ENCODE measurements at places on chromosomes 5 and 9.

GRCh38 chr5:174459832-174460448, 264.4 kb upstream of the MSX2 start:
- peak; percentile 34 for DNase-seq

- DNase-seq, result no peak
Measured at GRCh38 chr9:13532407-13532806, 252.9 kb upstream of the MPDZ start.

GRCh38 chr5:125829349-125829748, 593.9 kb upstream of the GRAMD2B start:
- no peak for DNase-seq

DNA sequence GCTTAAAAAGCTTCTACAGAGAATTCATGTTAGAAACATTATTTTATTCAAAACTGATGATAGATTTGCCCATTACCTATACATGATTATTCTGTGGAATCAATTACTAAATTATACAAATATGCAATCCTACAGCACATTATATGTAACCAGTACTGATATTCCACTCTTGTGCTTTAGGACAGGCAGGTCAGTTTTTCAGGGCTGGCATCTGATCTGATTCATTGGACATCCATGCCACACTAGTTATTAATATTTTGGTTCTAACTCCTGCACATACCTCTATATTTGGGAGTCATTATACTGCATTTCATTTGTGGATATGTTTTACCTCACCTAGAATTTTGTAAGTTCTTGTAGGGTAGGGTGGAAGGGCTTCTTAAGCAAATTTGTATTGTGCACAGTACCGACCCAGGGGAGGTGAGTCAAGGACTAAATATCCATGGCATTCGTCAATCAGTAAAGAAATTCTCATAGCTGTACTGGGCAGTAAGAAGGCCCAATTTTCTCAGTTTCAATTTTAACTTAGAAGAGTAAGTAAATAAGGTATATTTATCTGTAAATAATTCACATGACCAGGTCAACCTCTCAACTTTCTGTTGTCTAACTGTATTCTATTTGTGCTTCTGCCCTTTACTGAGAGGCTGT, 33.5 kb downstream of the ELOVL7 start:
- no peak for DNase-seq

DNA sequence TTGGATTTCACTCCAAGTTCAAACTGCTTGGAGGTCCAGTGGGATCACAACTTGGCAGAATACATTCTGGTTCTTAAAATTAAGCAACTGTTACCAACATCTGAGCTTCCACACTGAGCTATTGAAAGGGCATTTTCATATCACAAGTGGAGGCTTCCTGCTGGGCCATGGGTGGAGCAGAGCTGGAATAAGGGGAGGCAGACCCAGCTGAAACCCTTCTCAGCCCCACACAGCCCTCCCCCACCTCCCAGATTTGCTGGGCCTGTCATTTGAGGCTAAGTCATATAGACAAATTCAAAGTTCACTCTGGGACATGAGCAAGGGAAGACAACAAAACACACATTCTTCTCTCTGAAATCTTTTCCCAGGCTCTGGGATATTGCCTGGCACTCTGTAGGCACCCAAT, 79.9 kb downstream of the ACTL7B start:
- no peak for DNase-seq

DNA sequence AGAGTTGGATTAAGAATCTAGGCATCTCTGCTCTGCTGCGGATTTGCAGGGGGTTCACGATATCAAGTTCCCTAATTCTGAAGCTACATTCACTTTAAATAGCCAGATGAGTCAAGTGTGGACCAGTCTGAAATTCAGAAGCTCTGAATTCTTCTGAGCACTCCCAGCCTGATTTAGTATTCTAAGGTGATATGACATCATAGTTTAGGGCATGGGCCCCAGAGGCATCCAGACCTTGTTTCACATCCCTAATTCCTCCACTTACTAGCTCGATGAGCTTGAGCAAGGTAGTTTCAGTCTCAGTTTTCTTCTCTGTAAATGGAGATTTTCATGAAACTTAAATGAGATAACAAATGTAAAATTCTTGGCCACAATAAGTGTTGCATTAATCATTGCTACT, 65.2 kb downstream of the TMEM167A start:
- no peak for DNase-seq

- DNase-seq, result no peak
Measured at GRCh38 chr5:90560771-90561170, 2.2 kb downstream of the ADGRV1 start.

DNA sequence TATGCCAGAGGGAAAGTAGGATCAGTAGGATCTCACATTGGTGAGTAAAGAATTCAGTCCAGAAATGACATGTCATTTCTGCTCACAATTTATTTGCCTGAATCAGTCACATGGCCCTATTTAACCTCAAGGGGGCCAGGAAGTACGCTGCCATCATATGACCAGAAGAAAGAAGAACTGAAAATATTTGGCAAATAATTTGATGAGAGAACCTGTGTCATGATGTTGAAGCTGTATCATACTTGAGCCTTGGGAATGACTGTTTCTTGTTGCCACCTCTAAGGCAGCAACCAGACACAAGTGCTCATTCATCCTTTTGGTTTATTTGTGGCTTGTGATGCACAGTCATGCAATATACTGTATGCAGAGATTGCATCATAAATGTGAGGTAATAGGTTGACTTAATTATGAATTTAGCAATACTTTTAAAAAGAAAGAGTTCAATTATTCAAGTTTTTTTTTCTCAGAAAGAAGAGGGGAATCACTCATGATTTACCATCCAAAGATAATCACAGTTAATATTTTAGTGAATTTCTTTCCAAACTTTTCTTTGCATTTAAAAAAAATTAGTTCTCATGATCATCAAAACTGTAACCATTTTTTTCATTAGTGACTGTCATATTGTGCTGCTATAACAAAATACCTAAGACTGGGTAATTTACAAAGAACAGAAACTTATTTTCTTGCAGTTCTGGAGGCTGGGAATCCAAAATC, 8.2 kb upstream of the ZFYVE16 start:
- peak; percentile 72 for DNase-seq

DNA sequence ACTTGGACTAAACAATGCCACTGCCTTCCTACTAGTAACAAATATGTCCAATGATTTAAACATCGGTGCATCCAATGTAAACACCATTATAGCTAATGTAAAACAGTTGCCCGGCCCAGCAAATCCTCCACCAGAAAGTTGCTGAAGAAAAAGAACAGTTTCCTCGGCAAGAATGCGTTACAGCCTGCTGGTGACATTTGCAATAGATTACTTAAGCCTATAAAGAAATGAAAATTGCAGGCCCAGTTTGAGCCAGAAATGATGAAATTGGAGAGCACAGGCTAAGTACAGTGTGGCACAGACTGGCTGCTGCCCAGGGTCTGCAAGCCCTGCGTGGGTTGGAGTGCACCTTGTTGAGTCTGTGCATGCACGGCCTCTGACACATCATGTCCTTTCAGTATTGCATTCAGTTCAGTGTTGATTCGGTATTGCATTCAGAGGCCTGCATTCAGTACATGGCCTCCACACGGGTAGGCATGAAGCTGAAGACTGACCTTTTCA, 406.0 kb upstream of the KLF4 start:
- no peak for DNase-seq

Data from hematopoietic multipotent progenitor cell treated with erythropoietin and hydrocortisone succinate and interleukin-3 and kit ligand, for 4 days (in vitro differentiated cells).